ENCODE measurements at places on chromosomes 16 and 17.

- no peak for DNase-seq
Measured at GRCh38 chr16:86609115-86609514, 30.8 kb downstream of the FOXL1 start.

GRCh38 chr17:3026856-3027751 is 36.3 kb downstream of the OR1D5 start:
- DNase-seq = no peak

- no peak for DNase-seq
Measured at GRCh38 chr16:2751577-2752034, 832 bp upstream of the SRRM2 start.

- no peak for DNase-seq
Measured at GRCh38 chr16:49809561-49809960, 46.4 kb downstream of the ZNF423 start.

- DNase-seq = no peak
Measured at GRCh38 chr17:72413077-72414031, 292.5 kb downstream of the SOX9 start.

- no peak for DNase-seq
Measured at GRCh38 chr16:30005341-30006094, 5.3 kb downstream of the DOC2A start.

- no peak for DNase-seq
Measured at GRCh38 chr16:9526791-9527190, 435.3 kb downstream of the HAPSTR1 start.

DNA sequence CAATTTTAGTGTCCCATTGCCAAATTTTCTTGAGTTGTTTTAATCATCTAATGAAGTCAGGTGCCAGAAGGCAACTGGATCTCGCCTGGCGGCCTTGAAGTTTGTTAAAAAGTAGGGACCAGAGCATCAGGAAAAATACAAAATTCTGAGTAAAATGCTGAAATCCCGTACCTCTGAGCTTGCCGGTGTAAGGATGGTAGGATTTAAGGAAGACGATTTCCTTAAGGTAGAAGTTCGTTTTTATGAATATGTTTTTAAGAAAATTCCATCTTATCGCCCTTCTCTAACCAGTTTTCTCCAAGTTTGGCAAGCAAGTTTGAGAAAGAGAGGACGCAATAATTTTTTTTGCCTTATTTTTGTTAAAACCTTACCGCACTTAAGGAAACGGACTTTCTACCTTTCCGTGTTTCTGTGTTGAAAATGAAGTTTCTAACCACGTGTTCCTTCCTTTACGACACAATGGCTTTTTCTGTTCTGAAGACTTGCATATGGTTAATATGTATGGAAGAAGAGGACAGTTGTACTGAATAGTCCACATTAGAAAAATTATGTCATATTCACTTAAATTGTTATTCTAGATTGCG is 748 bp downstream of the ATF7IP2 start:
- no peak for DNase-seq

DNA sequence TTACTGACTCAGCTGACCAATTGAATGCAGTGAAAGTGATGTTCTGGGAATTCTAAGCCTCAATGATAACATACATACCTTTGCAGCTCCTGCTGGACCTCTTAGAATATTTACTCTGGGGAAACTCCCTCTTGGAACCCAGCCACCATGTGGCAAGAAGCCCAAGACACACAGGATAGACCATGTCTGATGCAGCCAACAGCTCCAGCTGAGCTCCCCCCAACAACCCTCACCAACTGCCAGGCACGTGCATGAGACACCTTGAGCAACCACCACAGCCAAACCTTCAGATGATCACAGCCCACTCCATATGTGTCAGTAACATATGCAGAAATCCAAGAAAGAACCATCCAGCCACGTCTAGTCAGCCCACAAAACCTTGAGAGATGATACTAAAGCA is 53.0 kb downstream of the XYLT1 start:
- no peak for DNase-seq

DNA sequence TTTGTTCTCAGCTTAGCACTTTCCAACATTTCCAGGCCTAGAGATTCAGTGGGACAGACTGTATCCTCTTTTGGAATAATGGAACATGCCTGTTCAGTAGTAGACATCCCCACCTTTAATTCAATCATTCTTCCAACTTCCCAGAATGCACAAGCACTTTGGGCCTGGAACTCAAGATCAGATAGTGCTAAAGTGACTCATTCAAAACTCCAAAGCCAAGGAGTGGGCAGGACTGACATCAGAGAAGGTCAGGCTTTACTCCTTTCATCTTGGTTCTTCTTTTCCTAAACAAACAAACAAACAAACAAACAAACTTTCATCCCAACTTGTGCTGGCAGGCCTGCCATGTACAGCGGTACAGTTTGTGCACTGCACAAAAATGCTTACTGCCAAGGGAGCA is 172.0 kb downstream of the AXIN2 start:
- no peak for DNase-seq

DNA sequence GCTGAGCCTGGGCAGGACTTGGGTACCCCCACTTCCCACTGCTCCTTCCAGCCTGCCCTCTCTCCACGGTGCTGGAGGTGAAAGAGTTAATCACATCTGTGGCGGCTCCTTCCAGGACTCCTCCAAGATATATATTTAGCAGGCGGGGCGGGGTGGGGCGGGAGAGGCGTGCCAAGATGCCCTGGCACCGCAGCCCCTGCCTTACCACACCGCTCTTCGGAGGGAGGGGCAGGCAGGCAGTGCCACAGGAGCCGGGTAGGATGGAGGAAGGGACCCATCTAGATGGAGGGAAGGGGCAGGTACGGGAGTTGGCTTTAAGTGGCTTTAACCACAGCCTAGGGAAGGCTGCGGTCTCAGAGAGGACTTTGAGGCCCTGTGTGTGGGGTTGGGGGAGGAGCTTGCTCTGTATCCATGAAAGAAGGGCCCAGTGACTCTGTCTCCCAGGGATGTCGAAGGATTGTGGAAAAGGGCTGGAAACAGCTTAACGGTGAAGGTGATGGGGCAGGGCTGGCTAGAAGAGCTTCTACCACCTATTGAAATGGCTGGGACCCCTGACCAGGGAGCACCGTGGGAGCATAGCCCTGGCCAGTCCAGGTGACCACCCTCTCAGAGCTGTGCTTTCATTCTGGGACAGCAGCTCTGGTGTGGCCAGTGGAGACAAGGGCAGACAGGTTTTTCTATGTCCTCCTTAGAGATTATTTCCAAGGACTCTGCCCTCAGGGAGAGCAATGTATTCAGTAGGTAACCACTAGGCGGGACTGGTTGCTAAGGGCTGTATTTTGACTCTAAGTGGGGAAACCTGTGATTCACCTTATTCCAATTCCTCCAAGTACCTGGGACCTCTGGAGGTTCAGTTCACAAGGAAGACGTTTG is 13.0 kb downstream of the GPR142 start:
- no peak for DNase-seq

- DNase-seq = no peak
Measured at GRCh38 chr16:81316176-81316496, 1.4 kb downstream of the GAN start.

DNA sequence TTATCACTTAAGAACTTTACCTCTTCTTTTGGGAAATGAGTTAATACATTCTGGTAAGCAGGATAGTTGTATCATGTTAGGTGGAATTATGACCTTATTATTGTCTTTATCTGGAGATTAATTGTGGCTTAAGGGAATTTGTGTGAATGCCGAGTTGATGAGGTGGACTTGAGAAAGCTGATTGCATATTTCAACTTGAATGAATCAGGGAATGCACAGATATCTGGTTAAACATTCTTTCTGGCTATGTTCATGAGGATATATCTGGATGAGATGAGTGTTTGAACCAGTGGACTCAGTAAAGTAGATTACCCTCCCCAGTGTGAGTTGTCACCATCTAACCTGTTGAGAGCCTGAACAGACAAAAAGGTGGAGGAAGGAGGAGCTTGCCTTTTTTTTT is 326.1 kb upstream of the GOT2 start:
- DNase-seq = no peak

- DNase-seq = peak; percentile 35
Measured at GRCh38 chr17:68378268-68379176, 78.8 kb downstream of the WIPI1 start.

GRCh38 chr17:58970609-58971450 is 135.8 kb downstream of the TRIM37 start:
- no peak for DNase-seq

GRCh38 chr16:84124257-84125073 is 7.7 kb upstream of the MBTPS1 start:
- no peak for DNase-seq

- DNase-seq = no peak
Measured at GRCh38 chr16:2385190-2385836, 43.9 kb upstream of the CCNF start.

GRCh38 chr17:69870091-69870530 is 204.9 kb upstream of the KCNJ16 start:
- no peak for DNase-seq

DNA sequence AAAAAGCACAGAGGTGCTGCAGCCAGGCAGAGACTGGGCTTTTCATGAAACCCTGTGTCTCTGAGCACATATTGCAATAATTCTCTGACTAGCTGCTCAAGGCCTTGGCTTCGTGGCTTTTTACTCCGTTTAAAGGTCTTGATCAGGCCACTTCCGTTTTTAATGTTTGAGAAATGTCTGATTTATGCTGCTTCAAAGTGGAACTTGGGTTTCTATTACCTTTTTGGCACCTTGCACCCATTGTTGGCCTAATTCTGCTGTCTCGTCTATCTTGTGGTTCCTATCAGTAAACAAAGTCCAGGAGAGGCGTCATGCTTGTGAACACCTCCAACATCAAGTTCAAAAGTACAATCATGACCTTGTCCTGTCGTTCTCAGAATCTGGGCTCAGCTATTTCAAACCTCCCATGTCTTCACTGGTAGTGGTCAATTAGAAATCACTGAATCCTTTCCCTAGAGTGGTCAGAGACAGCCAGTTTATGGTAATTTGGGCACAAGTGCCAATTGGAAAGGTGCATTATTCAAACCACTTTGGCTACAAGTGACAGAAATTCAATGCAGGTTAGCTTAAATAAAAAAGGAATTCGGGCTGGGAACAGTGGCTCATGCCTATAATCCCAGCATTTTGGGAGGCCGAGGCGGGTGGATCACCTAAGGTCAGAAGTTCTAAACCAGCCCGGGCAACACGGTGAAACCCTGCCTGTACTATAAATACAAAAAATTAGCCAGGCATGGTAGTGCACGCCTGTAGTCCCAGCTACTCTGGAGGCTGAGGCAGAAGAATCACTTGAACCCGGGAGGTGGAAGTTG is 33.3 kb upstream of the METTL9 start:
- DNase-seq = no peak

GRCh38 chr16:79826732-79827475 is 226.4 kb upstream of the MAF start:
- no peak for DNase-seq

DNA sequence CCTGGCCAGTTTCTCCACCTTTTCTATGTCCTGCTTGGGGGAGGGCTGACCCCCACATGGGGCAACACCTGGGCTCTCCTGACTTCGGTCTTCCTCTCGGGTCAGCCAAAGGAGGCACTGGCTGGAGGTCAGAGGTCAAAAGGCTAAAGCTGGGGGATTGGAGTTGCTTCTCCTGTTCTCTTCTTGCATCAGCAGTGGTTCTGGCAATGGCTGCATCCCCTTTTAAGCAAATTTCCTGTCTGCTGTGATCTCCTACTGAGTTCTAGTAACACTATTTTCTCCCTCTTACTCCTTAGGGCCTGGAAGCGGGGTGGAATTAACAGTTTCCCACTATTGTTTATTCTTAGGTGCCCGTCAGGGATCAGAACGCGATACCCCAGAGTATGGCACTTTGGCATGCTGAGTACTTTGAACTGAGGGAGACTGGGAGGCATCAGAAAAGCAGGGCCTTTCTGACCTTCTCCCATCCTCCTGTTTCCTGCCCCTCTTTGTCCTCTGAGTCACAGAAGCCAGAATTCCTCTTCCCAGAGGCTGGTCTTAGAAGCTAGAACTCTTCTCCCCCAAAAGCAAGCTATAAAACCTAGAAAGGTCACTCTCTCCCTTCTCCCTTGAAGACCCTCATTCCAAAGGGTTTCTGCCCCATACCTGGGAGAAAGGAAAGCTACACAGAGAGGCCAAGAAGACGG is 268.2 kb downstream of the STX8 start:
- no peak for DNase-seq

GRCh38 chr16:81369888-81370504 is 55.2 kb downstream of the GAN start:
- no peak for DNase-seq

GRCh38 chr17:70987867-70988340 is 818.6 kb downstream of the KCNJ2 start:
- no peak for DNase-seq

GRCh38 chr17:80836971-80837481 is 154.6 kb upstream of the CHMP6 start:
- no peak for DNase-seq

- no peak for DNase-seq
Measured at GRCh38 chr16:19286827-19287226, 1.3 kb downstream of the CLEC19A start.

GRCh38 chr16:89369266-89369895 is 121.0 kb downstream of the ANKRD11 start:
- no peak for DNase-seq

DNA sequence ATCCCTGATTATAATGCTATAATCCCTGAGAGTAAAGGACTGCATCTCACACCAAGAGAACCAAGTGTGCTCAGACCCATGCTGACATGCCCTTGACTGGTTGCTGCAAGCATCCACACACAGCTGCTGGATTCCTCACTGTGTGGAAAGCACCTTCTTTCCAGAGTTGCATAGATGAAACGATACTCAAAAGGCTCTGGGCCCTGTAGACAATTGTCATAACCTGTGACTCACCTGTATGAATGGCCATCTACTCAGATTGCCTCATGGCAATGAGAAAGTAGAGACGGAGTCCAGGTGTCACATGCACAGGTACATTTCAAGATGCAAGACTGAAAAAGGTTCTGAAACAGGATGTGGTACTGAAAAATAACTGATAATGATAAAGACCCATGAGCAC is 58.1 kb downstream of the MPHOSPH6 start:
- no peak for DNase-seq

- DNase-seq = no peak
Measured at GRCh38 chr17:1931844-1932579, 93.1 kb downstream of the RTN4RL1 start.

- no peak for DNase-seq
Measured at GRCh38 chr17:17702449-17703139, 21.3 kb downstream of the RAI1 start.

- no peak for DNase-seq
Measured at GRCh38 chr16:70627696-70628095, 18.7 kb upstream of the IL34 start.

DNA sequence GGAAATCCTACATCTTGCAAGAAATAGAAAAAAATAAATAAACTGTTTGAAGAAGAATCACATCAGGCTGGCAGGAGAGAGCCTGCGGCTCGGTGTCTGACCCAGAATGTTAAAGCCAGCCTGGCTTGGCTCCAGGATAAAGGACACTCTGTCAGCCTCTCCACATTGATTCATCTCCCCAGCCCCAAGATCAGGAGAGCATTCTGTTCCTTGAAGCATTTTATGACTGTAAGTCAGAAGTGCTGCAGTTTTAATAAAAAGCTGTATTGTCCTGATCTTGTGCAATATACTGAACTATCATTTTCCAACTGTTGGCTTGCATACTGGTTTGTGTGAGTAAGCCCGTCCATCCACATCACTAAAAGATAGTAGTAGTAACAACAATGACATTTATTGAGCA is 426.6 kb downstream of the HAPSTR1 start:
- no peak for DNase-seq
